GOT3 (cell line): ENCODE measurements at places on chromosomes 5 and 9.

- DNase-seq, result no peak
These were observed 86.8 kb upstream of the TBC1D2 start for GRCh38 chr9:98342098-98342819.

DNA sequence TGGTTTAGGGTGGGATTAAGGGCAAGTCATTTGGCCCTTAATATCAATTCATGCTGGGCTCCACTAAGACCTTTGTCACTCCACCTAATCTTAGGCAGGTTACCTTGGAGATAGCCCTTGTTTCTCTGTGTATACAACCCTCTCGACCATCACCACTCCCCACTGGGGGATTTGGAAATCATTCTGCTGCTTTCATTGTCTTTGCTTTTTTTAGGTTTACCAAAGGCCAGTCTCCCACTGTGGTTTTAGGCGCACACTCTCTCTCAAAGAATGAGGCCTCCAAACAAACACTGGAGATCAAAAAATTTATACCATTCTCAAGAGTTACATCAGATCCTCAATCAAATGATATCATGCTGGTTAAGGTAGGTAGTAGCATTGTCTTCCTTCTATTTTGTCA is 6.2 kb downstream of the GZMK start:
- DNase-seq, result no peak

DNA sequence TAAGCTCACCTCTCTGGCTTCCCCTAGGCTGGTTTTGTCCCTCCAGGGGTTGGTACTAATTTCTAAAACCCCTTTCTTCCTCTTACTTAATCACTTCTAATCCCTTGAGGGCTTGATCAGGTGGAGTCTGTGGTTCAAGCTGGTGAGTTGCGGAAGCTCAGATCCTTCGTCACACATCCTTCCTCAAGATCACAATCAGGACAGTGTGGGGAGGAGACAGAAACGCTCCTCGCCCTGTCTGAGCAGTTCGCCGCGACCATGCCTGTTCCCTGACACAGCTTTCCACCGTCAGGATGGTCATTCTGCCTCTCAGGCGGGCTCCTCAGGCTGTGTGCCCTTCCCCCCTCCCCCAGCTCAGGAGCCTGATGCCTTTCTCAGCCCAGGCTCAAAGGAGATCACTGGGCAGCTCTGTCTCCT is 24.3 kb downstream of the CPLX2 start:
- no peak for DNase-seq

- DNase-seq, result no peak
These were observed 284.0 kb upstream of the TLE4 start for GRCh38 chr9:79287708-79288290.

DNA sequence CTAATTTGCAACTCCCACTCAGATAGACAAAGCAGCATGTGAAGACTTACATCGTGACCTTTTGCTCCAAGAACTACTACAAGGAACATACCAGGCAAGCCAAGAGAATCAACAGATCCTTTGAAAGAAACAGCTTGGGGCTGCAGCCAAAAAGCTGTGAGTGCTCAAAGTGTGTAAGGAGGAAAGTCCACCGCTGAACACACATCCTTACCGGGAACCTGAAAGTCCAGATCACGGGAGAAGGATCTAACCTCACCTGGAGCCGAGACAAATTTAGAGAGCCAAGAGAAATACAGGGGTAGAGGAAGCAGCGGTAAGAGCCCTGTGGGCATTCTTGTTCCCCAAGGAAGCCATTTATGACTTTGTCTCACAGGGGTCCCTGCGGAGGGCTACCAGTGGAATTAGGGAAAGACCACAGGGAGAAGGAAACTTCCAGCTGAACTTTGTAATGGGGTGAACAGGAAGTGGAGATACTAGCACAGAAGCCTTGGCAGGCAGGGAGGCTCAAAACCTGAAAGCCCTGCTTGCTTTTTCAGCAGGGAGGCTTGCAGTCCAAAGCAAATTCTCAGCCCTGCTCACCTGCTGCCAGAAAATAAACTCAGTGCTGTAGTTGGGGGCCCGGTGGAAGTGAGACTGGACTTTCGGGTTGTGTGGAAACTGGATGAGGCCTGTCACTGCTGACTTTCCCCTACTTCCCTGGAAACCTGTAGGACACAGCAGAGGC is 350.2 kb downstream of the DTWD2 start:
- DNase-seq, result no peak

DNA sequence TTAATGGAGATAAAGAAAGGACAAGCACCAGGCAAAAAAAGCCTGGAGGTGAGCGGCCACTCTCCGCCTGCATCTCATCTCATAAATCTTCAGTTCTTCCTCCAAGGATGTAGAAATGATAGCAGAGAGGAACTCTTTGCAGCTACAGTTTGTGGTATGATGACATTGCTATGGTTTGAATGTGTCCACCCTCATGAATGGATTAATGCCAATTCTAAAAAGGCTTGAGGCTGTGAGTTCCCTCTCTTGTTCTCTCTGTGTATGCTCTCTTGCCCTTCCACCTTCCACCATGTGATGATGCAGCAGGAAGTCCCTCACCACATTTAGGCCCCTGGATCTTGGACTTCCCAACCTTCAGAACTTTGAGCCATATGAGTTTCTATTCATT is 126.4 kb downstream of the SPOCK1 start:
- DNase-seq, result no peak

- no peak for DNase-seq
These were observed 90.2 kb downstream of the HACD4 start for GRCh38 chr9:20941174-20941690.

GRCh38 chr9:126363847-126364671 is 37.4 kb downstream of the MVB12B start:
- no peak for DNase-seq

DNA sequence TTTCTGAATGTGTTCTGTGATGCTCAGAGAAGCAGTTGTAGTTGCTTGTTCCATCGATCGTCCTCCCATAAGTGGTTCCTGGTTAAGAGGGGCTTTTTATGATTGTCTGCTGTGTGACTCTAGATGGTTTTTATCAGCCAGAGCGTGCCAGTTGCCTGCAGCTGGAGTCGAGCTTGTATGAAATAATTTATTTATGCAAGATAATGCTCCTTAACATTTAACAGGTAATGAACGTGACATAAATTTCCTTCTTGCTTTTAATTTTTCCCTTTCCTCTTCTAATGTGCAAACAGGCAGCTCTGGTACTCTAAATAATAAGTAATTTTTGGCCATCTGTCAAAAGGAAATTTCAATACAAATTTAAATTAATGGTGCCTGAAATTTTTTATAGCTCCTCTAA is 84.4 kb downstream of the TLE4 start:
- DNase-seq, result no peak

DNA sequence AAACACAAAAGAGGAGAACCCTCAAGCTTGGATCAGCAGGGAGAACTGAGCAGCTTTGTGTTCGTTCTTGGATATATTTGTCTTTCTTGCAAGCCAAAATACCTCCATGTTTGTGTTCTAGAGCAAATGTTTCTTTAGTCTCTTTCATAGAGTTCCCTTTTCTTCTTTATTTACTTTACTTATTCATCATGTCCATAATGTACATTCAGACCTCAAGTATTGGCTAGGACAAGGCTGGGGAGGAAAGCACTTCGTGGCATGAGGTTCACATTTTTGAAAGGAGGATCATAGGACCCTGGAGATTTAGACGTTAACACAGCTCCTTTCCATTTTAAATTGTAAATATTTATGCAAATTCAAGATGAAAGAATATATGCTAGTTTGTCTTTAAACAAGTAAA is 590.2 kb upstream of the MEF2C start:
- no peak for DNase-seq

DNA sequence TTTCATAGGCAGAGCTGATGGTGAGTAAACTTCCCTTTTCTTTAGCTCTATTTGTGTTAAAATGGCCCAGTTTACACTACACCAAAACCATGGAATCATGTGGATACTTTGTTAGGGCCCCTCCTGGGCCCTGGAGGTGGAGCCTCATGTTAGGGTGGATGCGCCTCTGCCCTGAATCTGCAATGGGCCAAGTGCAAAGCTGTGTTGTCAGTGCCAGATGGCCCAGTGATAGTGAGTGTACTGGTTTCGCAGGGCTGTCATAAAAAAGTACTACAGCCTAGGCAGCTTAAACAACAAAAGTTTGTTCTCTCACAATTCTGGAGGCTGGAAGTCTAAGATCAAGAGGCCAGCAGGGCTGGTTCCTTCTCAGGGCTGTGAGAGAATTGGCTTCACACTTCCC is 64.8 kb downstream of the HSPA4 start:
- no peak for DNase-seq

- no peak for DNase-seq
These were observed 7.9 kb upstream of the CARD19 start for GRCh38 chr9:93087971-93088655.

DNA sequence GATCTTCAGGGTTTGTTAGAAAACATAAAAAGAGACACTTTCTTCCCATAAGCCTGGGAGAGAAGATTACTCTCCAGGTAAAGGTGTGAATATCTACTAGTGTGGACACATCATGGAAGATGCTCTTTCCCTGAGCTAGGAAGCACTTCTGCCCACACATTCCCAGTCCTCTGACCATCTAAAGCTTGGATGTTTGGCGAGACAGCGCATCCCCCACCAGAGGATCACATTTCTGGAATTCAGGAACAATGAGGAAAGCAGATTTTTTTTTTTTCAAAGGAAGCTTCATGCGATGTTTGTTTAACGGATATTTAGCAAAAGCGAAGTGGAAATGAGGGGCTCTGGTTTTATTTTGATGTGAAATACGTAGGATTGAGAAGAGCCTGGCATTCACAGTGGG is 6.2 kb downstream of the SVEP1 start:
- DNase-seq, result no peak
